DMS53 (cell line): ENCODE measurements at places on chromosomes 5 and 9.

GRCh38 chr9:103319979-103320378, 324.8 kb downstream of the CYLC2 start:
- peak; percentile 5 for DNase-seq

DNA sequence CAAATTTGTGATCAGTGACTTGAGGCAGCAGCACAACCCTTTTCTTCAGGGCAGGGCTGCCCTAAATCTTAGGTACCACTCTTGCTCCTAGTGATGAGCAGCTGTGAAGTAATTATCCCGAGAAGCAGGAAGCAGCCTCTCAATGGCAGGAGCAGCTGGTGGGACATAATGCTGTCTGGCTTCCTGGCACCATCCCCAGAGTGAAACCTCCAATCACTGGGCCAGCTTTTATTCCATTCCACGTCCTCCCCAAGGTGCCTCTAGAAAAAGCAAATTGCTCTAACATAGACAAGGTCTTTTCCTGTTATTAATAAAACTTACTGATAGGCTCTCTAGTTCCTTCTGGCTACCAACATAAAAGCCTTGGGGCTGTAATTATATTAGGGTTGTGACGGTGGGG, 154.0 kb downstream of the FRMD3 start:
- DNase-seq, result peak; percentile 73

- DNase-seq, result no peak
Measured at GRCh38 chr5:3996707-3997336, 401.2 kb downstream of the IRX1 start.

DNA sequence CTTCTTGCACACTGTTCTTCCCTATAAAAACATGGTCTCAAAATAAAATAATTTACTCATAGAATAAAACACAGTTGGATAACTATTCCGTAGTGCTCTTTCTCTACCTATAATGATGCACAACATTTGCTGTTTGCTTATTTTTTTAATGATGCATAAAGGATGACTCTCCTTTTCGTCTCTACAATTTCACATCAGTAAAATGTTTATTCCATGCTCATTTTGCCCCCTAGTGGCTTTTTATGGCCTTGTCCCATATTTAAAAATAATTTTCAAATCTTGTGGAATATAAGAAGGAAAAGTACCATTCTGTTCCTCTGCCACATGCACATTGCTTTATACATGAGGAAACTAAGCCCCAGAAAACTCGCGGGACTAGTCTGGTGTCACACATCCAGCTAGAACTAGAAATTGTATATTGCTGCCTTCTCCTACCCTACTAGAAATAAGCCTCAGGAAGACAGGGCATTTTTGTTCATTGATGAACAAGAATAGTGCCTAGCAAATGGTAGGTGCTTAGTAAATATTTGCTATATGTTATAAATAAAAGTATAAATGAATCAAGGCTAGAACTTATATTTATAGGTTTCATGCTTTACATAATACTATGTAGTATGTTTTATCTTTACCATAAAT, 12.7 kb downstream of the KCTD16 start:
- DNase-seq, result peak; percentile 71
